ENCODE measurements at places on chromosomes 1 and 21. TPM values are rescaled to one million over a fixed set of nuclear protein-coding genes. Genes with fewer than 3 reads are reported as not detected.

Gene TRNP1
- total RNA-seq: 20.7 TPM

Gene PLD5
- total RNA-seq: 9.5 TPM

Gene ANXA9
- 0.55 TPM for total RNA-seq

Gene LIN28A
- total RNA-seq: not detected

Data from camera-type eye (tissue), 1 donor.